ENCODE measurements at places on chromosomes 2 and 18. TPM values are rescaled to one million over a fixed set of nuclear protein-coding genes. Genes with fewer than 3 reads are reported as not detected.

- no peak for DNase-seq
Measured at GRCh38 chr2:97928591-97928990, 67.2 kb downstream of the TMEM131 start.

- DNase-seq = no peak
Measured at GRCh38 chr2:203758841-203759689, 52.6 kb downstream of the CD28 start.

GRCh38 chr18:57950542-57950941 lies 93.5 kb upstream of the NEDD4L start:
- no peak for DNase-seq

- DNase-seq = peak; percentile 33
Measured at GRCh38 chr2:88350331-88351248, 101.9 kb downstream of the FOXI3 start.

- no peak for DNase-seq
Measured at GRCh38 chr2:205903549-205904129, 182.3 kb downstream of the INO80D start.

DNA sequence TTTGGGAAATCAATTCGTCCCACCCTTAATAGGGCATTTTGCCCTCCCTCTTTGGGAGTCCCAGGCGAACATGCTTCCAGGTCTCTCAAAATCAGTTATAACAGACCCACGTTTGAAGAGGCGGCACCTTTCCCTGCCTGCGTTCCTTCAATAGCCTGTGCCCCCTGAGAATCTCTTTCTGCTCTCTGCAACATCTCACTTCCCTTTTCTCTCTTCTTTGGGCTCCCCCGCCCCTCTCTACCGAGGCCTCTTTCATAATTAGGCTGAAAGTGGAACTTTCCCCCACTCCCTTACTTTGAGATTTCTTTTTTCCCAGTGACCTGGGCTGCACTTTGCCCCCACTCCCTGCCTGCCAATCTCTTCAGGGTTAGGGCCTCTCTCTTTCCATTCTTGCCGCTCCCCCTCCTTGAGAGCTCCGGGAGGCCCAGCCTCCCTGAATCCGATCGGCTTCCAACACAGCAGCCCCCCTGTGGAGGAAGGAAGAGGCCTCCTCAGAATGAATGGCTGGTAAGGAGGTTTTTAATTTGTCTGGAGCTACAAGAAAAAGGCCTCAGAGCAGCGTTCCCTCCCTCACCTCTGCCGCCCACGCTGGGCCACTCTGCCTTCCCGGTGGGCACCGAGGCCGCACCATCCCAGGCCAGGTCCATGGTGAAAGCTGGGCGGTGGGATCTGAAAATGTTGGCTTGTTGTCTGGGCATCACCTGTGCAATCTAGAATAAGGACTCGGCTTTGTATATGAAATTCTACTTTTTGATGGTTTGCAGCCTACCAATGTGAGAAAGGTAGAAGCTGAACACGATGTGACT lies 162.6 kb upstream of the SIX3 start:
- DNase-seq = no peak

DNA sequence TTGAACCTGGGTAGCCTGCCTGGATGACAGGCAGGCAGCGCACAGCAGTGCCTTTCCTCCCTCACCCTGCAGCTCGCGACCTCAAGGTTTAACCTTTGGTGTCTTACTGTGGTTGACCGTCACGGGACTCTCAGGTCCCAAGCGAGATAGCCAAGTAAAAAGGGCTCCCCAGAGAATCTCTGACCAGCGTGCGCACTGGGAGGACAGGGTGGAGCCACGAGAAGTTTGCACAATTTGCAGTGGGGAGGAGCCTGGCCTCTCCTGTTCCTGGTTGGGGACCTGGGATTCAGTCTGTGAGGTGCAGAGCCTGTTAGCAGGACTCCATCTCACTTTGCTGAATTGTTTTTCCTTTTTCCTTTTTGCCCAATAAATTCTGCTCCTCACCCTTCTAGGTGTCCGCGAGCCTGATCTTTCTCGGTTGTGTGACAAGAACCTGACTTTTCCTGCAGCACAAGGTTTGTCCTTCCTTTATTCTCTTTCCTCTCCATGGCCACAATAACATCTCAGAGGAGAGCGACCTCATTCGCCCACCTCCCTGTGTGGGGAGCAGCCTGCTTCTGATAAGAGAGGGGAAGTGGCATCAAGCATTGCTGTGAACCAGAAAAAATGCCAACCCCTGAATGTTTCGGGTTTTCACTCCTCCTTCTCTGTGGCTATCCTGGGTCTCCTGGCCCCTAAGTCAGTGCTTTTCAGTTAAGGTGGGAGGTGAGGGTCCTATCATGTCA lies 36.2 kb downstream of the POU3F3 start:
- no peak for DNase-seq

GRCh38 chr18:34592961-34593382 lies 117.1 kb upstream of the DTNA start:
- DNase-seq = peak; percentile 14

GRCh38 chr18:5024741-5025140 lies 172.3 kb downstream of the AKAIN1 start:
- no peak for DNase-seq

DNA sequence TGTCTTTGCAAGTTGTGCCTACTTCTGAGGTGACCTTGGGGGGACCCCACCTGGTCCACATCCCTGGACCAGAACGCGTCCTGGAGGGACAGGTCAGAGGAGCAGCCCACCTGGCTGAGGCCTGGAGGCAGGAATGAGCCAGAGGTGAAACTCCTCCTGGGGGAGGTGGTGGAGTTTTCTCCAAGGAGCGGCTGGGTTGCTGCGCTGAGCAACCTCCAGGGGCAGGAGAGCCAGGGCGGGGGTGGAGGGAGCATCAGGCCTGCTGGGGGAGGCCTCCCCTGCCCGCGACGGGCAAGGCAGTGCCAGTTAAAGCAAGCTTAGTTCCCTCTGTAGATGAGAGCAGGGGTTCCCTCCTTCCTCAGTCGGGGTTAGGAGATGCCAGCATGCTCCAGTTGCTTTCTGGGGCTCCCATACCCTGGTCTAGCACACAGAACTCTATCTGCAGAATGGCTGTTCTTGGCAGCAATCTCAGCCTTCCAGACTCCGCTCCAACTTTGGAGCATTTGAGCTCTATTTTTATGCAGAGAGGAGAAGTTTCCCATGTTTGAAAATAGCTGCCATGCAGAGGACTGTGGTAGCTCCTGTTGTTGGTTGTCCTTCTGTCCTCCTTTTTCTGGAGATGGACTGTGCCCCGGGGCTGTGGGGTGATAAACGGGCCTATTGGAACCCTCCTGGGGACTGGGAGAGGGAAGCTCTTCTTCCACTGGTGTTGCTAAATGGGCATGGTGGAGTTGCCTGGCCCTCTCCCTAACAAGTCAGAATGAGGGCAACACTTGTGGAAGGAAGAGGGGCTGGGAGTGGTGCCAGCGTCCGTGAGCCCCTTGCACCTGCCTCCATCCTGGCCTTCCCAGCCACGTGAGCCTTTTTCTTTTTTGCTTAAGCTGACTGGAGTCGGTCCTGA lies 39.1 kb downstream of the B3GNT2 start:
- no peak for DNase-seq

ANKRD53 gene
- 1.0 TPM for polyA plus RNA-seq

UGT1A10 gene
- polyA plus RNA-seq = not detected

FAM161A gene
- 34.0 TPM for polyA plus RNA-seq

GPC1 gene
- 33.3 TPM for polyA plus RNA-seq

DAPL1 gene
- polyA plus RNA-seq = 43.7 TPM

All from left renal pelvis (tissue), 4 donors.